ENCODE measurements at places on chromosomes 1 and 21.

- no peak for DNase-seq
These were observed 97.8 kb downstream of the EBNA1BP2 start for GRCh38 chr1:43074244-43074643.

DNA sequence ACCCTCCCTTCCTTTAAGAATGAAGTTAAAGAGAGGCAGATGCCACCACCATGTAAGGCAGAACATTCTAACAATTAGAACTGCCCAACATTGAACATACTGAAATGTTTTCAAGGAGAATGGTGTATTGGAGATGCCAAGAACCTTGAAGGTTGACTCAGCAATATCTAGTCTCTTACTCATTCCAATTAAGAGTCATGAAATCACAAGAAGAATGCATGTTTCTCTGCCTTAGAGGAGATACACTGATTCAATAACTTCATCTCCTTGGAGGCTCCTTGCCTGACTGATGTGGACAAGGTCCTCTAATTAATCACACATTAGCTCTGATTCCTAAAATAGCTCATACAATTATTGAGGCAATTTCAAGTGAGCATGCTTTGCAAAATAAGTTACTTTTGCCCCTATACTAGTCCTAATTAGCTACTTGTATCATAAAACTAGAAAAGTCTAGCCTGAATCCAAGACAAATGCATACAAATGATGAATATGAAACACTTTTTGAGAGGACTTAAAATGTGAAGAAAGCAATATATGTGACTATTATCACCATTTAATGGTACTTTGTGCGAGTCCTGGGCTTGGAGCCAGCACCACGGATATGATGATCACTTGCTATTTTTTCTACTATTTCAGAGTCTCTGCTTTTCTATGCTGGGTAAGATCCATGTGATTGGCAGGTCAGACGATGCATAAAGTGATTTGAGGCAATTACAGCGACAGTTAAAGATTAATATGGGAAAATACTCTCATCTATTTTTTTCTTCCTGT is 114.5 kb downstream of the DSCAM start:
- no peak for DNase-seq

- no peak for DNase-seq
These were observed 13.2 kb downstream of the ARHGEF11 start for GRCh38 chr1:157032303-157032702.

- no peak for DNase-seq
These were observed 176.6 kb downstream of the NRIP1 start for GRCh38 chr21:14888202-14888601.

- DNase-seq, result peak; percentile 83
These were observed 6.4 kb downstream of the INPP5B start for GRCh38 chr1:37940299-37940947.

- DNase-seq, result no peak
These were observed 18.4 kb downstream of the HHAT start for GRCh38 chr1:210347112-210347511.

DNA sequence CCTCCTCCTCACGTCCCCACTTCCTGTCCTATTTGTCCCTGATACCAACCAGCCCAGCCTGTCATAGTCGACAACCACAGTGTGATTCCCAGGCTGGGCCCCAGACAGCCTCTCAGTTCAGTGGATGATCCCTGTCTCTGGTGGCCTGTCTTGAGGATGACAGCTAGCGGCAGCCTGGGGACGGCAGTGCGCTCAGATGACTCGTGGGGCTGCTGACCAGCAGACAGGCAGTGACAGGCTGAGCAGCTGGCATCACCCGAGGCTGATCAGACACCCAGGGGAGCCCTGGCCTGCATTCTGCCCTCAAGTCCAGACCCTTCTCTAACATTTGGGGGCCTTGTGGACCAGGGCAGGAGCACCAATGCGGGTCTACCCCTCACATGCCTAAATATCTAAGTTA is 21.0 kb downstream of the NKAIN1 start:
- no peak for DNase-seq

DNA sequence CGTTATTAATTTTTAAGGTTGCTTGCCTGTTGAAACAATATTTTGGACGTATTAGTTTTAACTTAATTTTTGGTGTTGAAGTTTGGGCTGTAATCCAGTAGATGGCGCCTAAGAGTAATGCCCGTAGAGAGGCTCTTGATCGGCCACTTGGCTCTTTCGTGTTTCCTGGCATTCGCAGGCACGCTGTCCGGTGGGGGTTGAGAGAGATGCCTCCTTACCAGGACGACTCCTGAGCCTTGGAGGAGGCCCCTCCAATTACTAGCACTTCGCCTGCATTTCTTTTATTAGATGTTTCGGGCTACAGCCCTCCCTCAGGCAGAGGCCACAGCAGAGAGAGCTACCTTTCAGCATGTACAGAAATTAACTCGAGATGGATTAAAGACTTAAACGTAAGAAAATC is 12.0 kb downstream of the OR2M4 start:
- DNase-seq, result no peak

GRCh38 chr1:68544651-68545050 is 47.8 kb upstream of the DEPDC1 start:
- DNase-seq, result no peak

DNA sequence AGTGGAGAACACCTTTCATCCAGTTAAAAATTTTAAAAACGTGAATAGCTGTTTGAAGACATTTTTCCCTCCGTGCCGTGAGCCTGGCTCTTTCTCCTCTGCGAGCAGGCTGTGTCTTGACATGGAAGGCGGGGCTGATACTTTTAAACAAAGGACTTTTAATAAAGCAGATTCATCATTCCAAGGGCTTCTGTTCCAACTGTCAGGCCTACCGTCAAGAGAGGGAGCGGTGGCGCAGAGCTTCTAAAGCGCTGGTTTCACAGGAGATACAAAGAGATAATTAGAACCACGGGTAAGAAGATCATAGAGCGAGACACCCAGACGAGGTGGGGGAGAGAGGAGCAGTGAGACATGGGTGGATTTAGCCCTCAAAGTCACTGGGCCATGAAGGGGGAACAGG is 247.4 kb upstream of the C1orf174 start:
- DNase-seq, result no peak

DNA sequence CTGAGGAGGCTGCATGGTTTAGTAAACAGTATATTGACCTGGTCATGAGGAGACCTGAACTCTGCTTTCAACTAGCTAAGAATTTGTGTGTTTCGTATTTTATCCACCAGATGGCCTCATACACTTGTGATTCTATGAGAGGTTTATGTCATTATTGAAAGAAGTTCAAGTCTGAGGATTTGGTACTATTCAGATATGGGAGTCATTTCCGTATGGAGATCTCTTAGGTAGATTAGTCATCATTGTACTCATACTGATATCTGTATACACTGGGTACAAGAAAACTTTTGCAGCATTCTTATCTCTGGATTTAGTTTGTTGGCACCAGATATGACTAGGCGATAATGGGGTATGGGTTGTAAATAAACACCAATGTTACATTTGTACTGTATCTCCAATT is 26.6 kb downstream of the ATF6 start:
- DNase-seq, result peak; percentile 39

DNA sequence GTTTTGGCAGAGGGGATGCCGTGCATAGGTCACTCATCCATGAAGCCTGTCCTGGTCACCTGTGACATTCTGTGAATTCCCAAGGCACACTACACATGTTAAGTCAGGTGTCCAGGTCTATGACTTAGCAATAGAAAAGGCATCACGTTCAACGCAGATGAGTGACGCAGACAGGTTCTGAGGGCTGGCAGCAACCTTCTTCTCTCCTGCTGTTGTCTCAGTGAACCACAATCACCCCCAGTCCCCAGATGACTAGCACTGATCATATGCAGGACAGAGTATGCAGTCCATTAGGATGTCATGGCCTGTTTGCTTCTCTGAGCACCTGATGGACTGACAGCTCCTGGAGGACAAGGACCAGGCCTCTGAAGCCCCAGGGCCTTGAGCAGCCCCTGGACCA is 157.8 kb upstream of the KAZN start:
- no peak for DNase-seq

GRCh38 chr1:240004086-240004749 is 87.5 kb upstream of the FMN2 start:
- no peak for DNase-seq

DNA sequence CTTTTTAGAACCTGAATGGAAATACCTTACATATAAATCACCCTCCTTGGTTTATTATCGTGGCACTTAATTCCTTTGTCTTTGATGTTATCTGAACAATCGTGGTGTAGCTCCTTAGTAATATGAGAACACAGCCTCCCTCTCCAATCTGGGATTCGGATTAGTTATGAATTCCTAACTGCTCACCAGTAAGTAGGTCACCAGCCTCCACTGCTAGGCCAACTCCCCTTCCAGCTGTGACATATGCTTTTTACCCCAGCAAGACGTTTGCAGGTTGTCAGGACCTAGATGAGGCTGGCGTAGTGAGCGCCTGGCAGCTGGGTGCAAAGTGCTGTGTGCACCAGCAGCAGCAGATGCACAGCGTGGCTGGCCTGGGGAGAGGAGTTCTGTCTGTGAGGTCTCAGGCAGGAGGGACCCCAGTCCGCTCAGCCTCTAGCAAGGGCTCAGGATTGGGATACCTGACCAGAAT is 38.2 kb downstream of the NTPCR start:
- DNase-seq, result no peak

GRCh38 chr21:14889080-14889810 is 175.6 kb downstream of the NRIP1 start:
- no peak for DNase-seq

- no peak for DNase-seq
These were observed 98.4 kb upstream of the KAZN start for GRCh38 chr1:14500041-14500440.

DNA sequence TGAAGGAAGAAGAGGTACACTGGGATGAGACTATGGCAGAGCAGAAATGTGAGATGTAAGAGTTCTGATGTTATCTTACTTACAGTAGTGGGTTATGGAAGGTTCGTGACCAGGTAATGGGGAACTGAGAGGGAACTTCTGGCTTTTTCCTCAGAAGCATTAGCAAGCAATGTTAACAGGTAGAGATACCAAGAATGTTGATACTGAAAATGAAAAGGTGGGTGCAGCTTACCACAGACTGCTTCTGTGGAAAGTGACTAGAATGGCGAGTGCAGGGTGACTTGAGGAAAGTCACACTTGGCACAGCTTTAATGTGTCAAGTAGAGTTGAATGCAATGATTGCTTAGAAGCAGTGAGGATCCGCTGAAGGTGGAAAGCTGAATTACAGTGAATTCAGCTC is 70.8 kb downstream of the PLA2G4A start:
- DNase-seq, result no peak

- peak; percentile 32 for DNase-seq
These were observed 8.9 kb downstream of the TAGLN2 start for GRCh38 chr1:159916242-159917051.

GRCh38 chr1:66576645-66577044 is 42.7 kb downstream of the SGIP1 start:
- no peak for DNase-seq

Data from NCI-H1092 (cell line).